Activated T-cell treated with anti-CD3 and anti-CD28 coated beads, Interleukin-2, amount 50 U/mL, for 1 hour (primary cell): ENCODE measurements at places on chromosomes 12 and 14.

- no peak for DNase-seq
These were observed 15.5 kb downstream of the SYT1 start for GRCh38 chr12:78880078-78880477.

DNA sequence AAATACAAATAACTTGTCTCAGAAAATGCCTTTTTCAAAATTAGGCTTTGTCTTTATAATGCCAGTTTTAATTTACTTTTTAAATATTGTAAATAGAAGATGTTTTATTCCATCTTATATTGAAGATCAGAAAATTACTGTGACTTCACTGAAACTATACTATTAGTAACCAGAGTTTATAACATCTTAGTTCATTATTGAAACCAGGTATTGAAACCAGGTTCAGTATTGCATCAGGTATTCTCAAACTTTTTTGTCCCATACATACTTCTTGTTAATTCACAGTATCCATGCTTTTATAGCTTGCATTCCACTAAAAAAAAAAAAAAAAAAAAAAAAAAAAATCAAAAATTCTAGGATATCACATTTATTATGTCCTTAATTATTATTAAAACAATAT, 227.5 kb downstream of the GXYLT1 start:
- no peak for DNase-seq

DNA sequence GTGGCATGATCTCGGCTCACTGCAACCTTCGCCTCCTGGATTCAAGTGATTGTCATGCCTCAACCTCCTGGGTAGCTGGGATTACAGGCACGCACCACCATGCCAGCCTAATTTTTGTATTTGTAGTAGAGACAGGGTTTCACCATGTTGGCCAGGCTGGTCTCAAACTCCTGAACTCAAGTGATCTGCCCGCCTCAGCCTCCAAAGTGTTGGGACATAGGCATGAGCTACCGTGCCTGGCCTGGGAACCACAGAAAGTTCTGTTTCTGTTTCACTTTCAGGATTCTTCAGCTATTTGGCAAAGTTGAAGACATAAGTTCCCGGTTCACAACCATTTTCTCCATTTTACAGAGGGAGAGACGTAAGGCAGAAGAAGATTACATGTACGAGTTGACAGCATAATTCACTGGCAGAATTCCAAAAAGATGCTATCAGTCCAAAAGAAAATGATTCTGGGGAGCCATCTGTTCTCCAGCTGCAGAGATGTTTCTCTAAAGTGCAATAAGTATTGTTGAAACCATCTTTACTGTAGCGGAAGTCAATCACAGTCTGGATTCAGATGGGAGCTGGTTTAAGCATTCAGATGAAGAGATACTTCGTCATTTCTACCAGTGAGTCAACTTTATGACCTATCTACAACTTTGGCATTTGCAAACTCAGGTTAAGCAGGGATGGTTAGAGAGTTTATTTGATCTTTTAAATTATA, 8.1 kb upstream of the RNF34 start:
- no peak for DNase-seq

DNA sequence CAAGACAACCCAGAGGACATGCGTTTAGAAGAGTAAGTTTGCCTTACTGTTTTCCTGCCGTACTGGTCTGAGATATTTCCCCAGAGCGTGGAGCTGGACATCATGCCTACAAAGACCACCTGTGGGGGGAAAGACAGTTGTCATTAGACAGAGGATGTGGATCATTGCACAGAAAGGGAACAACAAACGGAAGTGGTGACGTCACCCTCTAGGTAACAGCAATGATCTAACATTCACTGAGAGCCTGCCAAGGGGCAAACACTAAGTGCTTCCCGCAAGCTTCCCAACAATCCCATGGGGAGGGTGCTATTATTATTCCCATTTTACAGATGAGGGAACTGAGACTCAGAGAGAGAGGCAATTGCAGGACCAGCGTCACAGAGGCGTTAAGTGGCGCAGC, 48.5 kb downstream of the SVOP start:
- DNase-seq = no peak
